AG04449 (cell line): ENCODE measurements at places on chromosomes 6 and 20.

- DNase-seq: no peak
Observed at GRCh38 chr6:65819152-65819551, 112.1 kb upstream of the EYS start.

- no peak for DNase-seq
Observed at GRCh38 chr6:6725468-6726209, 137.1 kb downstream of the LY86 start.

- DNase-seq: no peak
Observed at GRCh38 chr6:31041372-31041974, 31.2 kb downstream of the MUC22 start.

DNA sequence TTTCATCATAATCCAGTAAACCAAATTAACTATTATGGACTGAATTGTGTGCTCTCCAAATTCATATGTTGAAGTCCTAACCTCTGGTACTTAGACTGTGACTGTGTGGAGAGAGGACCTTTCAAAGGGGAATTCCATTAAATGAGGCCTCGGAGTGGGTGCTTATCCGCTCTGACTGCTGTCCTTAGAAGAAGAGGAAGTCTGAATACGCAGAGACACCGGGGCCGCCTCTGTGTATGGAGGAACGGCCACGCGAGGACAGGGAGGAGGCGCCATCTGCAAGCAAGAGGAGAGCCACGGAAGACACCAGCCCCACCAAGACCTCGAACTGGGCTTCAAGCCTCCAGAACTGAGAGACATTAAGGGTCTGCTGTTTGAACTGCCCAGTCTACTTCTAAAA is 35.6 kb upstream of the RPS6KA2 start:
- no peak for DNase-seq

GRCh38 chr6:116355796-116356195 is 15.0 kb upstream of the DSE start:
- DNase-seq: no peak

- no peak for DNase-seq
Observed at GRCh38 chr6:166495487-166496314, 90.8 kb downstream of the RAMACL start.

- DNase-seq: no peak
Observed at GRCh38 chr6:24401458-24401857, 1.3 kb upstream of the MRS2 start.

DNA sequence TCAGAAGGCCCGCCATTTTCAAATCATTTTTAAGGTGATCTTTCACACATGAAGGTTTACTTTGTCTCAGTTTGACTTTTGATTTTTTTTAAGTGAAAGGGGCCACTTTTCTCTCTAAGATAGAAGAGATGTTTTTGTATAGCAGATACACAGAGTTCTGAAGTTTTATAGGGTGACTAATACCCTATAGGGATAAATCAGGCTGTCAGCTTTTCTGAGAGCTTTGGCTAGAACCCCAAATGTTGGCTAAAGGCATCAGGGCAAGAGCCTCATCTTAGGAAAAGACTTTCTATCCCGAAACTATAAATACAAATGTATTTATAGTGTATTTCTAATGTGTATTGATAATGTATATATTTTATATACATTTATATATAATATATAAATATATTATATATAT is 181.4 kb downstream of the TBX18 start:
- DNase-seq: no peak

- no peak for DNase-seq
Observed at GRCh38 chr6:48087448-48087847, 23.5 kb downstream of the PTCHD4 start.

- DNase-seq: no peak
Observed at GRCh38 chr6:109910571-109910970, 67.5 kb upstream of the GPR6 start.

GRCh38 chr6:2797564-2798031 is 32.4 kb downstream of the WRNIP1 start:
- DNase-seq: no peak

DNA sequence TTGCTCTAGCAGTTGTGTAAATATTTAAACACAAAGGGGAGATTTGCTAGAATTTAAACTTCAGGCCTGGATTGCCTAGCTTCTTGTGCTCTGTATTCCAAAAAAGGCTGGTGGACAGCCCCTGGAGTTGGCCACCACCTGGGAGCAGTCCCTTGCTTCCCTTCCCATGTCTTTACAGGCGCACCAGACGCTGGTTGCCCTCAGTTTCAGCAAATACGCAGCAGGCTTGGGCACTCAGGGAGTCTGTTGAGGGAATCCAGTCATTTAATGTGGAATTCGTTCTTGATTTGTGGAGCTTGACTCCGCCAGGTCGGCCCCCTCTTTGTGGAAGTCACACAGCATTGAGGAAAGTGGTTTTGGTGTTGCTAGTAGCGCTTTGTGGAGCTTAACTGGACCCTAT is 156.8 kb downstream of the DTNBP1 start:
- no peak for DNase-seq

- DNase-seq: no peak
Observed at GRCh38 chr6:80771941-80772340, 665.5 kb downstream of the BCKDHB start.

- no peak for DNase-seq
Observed at GRCh38 chr20:17395729-17396128, 135.4 kb downstream of the BFSP1 start.

- no peak for DNase-seq
Observed at GRCh38 chr20:53216478-53216855, 244.3 kb downstream of the TSHZ2 start.

GRCh38 chr6:128806261-128806660 is 76.7 kb upstream of the LAMA2 start:
- no peak for DNase-seq

GRCh38 chr20:22686097-22686496 is 101.7 kb upstream of the FOXA2 start:
- DNase-seq: no peak

GRCh38 chr20:48246061-48246790 is 460.9 kb upstream of the SULF2 start:
- DNase-seq: no peak

DNA sequence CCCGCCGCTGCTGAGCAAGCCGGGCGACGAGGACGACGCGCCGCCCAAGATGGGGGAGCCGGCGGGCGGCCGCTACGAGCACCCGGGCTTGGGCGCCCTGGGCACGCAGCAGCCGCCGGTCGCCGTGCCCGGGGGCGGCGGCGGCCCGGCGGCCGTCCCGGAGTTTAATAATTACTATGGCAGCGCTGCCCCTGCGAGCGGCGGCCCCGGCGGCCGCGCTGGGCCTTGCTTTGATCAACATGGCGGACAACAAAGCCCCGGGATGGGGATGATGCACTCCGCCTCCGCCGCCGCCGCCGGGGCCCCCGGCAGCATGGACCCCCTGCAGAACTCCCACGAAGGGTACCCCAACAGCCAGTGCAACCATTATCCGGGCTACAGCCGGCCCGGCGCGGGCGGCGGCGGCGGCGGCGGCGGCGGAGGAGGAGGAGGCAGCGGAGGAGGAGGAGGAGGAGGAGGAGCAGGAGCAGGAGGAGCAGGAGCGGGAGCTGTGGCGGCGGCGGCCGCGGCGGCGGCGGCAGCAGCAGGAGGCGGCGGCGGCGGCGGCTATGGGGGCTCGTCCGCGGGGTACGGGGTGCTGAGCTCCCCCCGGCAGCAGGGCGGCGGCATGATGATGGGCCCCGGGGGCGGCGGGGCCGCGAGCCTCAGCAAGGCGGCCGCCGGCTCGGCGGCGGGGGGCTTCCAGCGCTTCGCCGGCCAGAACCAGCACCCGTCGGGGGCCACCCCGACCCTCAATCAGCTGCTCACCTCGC is 1.5 kb downstream of the ARID1B start:
- no peak for DNase-seq

- DNase-seq: no peak
Observed at GRCh38 chr6:20024316-20024673, 187.1 kb downstream of the ID4 start.

GRCh38 chr6:150878347-150879213 is 13.1 kb downstream of the MTHFD1L start:
- DNase-seq: no peak

GRCh38 chr6:72530152-72530551 is 91.7 kb upstream of the KCNQ5 start:
- no peak for DNase-seq

DNA sequence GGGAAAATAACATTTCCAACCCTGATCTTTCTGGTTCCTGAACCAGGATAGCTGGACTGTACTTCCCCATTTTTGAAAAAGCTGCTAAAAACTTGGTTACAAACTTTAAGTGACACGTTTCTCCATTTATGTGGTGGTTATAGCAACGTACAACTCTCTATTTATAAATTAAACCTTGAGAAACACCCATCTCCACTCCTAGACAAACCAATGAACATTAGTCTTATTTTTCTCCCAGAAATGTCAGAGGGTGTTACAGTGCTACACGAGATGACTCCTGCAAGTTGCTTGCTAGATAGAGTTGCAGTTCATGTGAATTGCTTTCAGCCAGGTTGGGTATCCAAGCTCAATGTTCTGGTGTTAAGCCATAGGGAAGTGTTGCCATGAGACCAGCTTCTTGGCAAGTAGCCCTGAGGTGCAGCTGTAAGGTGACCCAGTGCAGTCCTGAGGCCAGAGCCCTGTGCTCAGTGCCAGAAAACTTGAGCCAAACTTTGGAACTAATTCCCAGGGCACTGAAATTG is 51.3 kb upstream of the REV3L start:
- no peak for DNase-seq

- DNase-seq: no peak
Observed at GRCh38 chr20:45626540-45626939, 3.0 kb upstream of the WFDC10A start.

GRCh38 chr20:47220161-47220582 is 136.3 kb downstream of the ZMYND8 start:
- no peak for DNase-seq

DNA sequence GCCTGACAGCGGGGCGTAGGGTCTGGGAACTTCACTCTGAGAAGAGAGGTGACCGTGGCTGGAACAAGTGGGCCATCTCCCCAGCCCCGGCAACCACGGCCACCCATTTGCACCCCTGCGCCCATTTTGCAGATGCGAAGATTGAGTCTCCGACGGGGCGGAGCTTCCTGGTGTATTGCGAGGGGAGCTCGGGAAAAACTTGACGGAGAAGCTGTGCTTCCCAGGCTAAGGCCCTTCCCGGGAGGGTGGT is 653 bp downstream of the ZNF335 start:
- no peak for DNase-seq

DNA sequence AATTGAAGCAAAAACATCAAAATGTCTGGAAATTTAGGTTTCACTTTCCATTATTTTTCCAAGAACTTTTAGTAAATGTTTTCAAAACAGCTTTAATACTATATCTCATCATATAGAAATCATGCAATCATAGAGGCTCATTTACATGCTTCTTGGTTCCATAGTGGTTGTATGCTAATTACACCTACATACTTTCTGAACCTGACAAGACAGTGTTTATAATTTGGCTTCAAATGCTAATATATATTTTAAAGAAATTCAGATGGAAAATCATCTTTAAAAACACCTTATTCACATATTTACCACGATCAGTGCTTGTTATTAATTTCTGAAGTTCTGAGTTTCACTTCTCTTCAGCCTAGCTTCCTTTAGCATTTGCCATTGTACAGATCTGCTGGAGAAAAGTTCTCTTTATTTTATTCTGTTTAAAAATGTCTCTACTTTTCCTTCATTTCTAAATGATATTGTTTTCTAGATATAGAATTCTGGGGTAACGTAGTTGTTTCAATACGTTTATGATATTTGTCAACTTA is 89.9 kb downstream of the PLCB1 start:
- no peak for DNase-seq

DNA sequence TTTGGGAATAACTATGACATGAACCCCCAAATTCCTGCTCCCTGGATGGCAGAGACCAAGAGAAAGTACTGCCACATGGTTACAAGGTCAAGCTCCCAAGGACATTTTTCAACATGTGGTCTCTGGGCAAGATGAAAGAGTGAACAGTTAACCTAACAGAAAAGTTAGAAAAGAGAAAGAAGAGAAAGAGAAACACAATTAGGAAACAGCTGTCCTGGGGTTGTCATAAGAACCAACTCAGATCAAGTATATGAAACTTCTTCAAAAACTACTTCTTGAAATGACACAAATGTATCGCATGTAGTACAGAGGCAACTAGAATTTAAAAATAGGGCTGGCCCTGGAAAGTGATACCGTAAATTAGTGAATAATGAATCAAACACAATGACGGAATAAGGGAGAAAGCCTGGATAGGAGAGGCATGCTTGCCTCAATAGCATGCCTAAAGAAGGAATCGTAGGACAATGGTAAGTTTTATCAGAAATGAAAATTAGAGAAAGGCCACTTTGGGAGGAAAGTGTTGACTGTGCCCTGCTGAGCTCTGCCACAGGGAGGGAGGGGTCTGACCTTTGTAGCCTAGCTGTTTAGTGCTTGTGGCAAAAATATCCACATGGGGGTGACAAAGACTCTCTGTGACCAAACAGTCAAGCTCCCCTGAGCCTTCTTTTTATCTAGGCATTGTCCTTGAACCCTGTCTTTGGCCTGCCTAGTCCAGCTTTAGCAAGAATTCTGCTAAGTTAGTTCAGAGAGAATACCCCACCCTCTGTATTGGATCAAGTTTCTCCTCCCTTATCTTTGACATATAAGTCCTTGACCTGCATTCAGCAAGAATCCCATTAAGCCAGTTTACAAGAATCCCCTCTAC is 4.3 kb upstream of the DCBLD1 start:
- DNase-seq: no peak

DNA sequence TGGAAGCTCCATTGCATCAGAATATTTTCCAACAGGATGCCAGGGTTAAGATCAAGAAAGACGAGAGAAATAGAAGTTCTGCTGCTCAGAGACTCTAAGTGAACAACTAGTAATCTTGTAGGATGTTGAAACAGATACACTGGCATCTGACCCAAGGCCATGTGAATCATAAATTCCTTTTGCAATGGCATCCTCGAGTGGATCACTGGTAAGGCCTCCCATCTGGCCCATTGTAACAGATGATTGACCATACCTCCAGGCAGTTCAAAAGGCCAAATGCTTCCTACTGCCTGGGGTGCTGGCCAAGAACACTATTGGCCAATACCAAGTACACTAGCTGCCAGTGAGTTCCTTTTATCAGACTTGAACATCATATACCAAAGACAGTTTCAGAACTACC is 9.9 kb upstream of the SLC17A3 start:
- no peak for DNase-seq

DNA sequence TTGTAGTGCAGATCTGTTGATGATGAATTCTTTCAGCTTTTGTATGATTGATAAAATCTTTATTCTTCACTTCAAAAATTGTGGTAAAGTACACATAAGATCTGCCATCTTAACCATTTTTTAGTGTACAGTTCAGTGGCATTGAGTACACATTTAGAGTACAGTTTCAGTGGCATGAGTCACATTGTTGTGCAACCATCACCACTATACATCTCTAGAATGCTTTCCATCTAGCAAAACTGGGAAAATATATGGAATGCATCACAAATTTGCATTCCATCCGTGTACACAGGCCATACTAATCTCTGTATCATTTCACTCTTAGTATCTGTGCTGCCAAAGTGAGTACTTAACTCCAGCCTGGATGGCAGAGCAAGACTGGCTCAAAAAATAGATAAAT is 28.7 kb downstream of the SIRPD start:
- DNase-seq: no peak

DNA sequence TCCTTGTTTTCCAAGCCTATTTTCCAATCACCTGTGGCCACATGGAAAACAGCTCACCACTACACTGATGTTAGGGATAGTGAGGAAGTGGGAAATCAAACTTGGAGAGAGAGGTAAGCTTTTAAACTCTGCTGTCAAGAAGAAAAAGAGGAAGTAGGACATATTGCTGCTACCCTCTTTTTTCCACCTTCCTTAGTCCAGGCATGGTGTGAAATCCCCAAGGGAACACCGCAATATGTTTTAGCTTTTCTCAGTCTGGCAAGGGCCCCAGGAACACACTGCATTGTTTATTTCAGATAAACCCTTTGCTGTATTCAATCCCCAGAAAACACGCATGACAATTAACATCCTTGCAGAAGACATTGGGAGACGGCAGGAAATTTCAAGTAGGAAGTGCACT is 61.3 kb downstream of the HS3ST5 start:
- DNase-seq: no peak
